ENCODE measurements at places on chromosomes 4 and X.

DNA sequence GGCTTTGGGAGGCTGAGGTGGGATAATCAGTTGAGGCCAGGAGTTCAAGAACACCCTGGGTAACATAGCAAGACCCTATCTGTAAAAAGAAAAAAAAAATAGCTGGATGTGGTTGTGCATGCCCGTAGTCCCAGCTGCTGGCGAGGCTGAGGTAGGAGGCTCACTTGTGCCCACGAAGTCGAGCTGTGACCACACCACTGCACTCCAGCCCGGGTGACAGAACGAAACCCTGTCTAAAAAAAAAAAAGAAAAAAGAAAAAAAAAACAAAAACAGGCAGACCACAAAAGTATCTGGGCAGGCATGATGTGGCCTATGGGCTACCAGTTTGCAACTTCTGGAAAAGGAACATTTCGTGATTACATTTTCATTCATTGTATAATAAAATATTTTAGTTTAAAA, 38.1 kb upstream of the RASGEF1B start:
- DNase-seq, result no peak

DNA sequence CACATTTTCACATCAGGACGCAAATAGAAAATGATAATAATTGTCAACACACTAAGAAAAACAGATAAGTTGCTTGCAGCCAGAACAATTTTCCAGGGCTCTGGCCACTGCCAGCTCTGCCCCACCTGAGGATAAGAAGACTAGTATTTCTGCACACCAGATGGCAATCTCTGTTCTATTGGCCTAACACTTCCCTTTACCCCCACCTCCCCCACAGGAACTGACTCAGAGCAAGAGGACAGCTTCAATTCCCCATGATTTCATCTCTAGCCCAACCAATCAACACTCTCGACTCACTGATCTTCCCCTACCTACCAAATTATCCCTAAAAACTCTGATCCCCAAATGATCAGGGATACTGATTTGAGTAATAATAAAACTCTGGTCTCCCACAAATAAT, 164.0 kb downstream of the SMARCA1 start:
- peak; percentile 9 for DNase-seq

DNA sequence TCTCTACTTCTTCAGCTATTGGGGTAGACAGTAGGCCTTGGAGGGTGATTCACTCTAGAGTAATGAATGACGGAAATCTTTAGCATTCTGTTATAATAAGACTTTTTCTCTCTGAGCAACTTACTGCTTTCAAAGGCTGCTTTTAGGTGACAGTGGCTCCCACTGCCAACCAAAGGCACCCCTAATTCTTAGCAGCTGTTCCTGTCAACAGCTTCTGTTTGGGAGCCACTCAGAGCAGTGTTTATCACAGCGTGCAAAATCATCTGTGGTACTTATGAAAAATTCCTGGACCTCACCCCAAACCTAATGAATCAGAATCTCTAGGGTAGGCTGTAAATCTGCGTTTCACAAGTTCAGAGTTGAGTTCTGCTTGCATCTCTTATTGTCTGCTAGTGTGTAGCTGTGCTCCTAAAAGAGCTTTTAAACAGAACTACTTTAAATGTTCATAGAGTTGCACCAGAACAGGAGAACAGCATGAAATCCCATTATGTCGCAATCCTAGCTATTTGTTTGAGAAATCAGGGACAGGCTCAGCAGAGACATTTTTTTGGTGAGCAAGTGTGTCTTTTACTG, 52.8 kb upstream of the POU4F2 start:
- no peak for DNase-seq

GRCh38 chrX:31796624-31797023, 724.8 kb upstream of the FTHL17 start:
- no peak for DNase-seq

DNA sequence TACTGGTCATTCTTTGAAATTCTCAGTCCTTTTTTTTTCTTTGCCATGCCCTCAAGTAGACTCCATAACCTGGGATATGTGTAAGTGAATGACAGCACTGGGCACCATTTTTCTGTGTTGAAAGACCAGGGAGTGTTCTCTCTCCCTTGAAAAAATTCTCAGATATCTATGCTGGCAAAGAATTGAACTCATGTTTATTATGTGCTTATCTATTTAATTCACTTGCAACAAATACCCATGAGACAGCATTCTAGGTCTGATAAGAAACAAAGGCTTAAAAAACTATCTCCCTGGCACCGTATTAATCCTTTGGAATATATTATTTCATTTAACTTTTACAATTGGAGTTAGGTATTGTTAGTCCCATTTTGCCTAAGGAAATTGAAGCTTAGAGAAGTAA, 36.7 kb downstream of the LARP7 start:
- no peak for DNase-seq

GRCh38 chr4:150106886-150107285, 28.6 kb downstream of the DCLK2 start:
- no peak for DNase-seq

DNA sequence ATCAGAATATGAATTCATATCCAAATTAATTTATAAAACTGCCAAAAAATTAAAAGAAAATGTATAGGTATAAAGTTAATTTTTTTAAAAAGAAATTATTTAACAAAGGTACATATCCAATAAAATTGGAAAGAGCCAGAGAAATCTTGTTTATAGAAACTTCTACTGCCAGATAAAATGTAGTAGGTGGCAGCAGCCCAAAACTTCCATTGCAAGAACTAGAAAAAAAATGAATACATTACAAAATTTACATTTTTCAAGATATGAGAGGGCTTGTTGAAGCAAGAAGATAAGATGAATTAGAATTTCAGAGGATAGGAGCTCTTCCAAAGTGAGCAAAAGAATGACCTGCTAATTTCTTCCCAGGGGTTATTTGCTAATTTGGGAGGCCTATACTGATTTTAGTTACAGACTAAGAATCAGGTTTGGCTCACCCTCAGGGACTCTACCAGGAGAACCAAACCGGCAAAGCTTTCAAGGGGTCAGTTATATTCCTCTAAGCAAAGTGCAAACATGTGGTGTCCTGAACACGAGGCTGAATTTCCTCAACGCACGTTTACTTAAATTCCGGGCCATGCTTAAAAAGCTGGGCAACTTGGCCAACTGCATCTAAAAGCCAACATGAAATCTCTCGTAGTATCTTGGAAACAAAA, 17.5 kb downstream of the ANKRD50 start:
- DNase-seq, result no peak

- DNase-seq, result no peak
These were observed 37.3 kb upstream of the BBS12 start for GRCh38 chr4:122695226-122695625.

DNA sequence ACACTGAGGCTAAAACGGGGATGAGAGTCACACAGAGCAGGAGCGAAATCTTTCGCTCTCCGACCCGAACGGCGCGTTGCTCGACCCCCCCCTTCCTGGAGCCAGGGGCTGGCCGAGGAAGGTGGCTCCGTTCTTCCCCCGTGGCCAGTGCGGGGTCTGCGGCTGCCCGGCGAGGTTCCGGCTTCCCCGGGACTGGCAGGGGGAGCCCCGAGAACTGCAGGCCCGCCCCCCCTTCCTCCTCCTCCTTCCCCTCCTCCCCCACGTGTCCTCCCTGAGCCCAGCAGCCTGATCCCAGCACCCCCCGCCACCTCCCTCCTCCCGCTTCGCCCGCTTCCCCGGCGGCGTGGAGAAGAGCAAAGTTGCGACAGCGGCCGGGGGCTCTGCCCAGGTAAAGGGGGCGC, 2.4 kb upstream of the BCORL1 start:
- no peak for DNase-seq

- DNase-seq, result no peak
These were observed 170.6 kb upstream of the PACRGL start for GRCh38 chr4:20529691-20530090.

All from urothelium cell line (cell line).